CD4-positive, alpha-beta T cell treated with Interleukin-4 for 1 hour (primary cell): ENCODE measurements at places on chromosomes 1 and 21.

- DNase-seq, result no peak
Observed at GRCh38 chr1:1598051-1598719, 1.8 kb downstream of the FNDC10 start.

- DNase-seq, result no peak
Observed at GRCh38 chr1:81489372-81489934, 311.3 kb upstream of the ADGRL2 start.

GRCh38 chr21:14479241-14479786 lies 66.8 kb downstream of the SAMSN1 start:
- DNase-seq, result no peak

- no peak for DNase-seq
Observed at GRCh38 chr1:232951180-232951579, 769 bp downstream of the NTPCR start.

- no peak for DNase-seq
Observed at GRCh38 chr1:224901087-224901810, 28.2 kb upstream of the DNAH14 start.

DNA sequence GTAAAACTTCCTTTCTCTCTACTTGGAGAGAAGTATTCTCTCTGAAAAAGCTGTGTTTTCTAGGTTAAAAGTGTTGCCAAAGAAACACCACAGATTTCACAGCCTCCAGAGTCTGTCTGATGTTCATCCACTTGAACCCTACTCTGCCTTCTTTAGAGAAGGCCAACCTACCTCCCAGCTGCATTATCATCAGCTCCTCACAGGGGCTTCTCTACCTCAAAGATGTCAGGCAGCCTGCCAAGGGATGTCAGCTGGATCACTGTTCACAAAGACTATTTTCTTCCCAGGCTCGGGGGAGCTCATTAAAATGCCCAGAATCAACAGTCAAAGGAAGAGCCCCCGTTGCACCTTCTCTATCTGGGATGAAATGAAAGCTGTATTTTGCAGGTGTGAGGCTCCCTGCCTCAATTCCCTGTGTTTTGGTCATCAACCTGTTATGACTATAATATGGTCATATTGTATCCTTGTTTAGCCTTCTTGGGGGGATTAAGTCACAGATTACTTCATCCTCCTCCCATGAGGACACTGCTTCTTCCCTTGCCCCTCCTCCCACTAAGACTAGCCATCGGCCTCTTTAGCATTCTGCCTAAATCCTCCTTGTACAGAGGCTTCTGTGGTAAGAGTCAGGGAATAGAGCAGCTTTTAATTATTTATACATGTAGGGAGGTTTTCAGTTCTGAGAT lies 25.7 kb downstream of the ANGPTL7 start:
- DNase-seq, result no peak

GRCh38 chr1:5877683-5878530 lies 114.3 kb downstream of the NPHP4 start:
- no peak for DNase-seq

GRCh38 chr1:214067853-214068703 lies 80.3 kb downstream of the PROX1 start:
- no peak for DNase-seq

GRCh38 chr1:214337511-214337910 lies 56.6 kb downstream of the SMYD2 start:
- no peak for DNase-seq

- no peak for DNase-seq
Observed at GRCh38 chr1:59328353-59328752, 31.5 kb downstream of the FGGY start.

DNA sequence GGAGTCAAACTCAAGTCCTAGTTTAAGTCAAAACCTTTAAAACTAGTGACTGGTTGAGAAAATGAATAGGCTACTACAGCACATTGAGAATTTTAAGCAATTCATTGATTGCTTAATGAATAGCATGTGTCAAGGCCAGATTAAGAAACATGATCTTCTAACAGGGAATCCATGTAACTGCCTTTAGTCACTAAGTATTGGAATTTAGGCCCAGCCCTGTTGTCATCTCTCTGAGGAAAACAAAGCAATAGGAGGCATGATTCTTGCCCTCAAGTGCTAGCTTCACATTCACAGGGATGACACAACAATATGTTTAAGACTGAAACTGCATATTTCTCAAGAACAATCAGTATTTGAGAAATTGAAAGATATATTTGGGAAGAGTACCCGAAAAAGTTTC lies 70.0 kb upstream of the PTGS2 start:
- no peak for DNase-seq

DNA sequence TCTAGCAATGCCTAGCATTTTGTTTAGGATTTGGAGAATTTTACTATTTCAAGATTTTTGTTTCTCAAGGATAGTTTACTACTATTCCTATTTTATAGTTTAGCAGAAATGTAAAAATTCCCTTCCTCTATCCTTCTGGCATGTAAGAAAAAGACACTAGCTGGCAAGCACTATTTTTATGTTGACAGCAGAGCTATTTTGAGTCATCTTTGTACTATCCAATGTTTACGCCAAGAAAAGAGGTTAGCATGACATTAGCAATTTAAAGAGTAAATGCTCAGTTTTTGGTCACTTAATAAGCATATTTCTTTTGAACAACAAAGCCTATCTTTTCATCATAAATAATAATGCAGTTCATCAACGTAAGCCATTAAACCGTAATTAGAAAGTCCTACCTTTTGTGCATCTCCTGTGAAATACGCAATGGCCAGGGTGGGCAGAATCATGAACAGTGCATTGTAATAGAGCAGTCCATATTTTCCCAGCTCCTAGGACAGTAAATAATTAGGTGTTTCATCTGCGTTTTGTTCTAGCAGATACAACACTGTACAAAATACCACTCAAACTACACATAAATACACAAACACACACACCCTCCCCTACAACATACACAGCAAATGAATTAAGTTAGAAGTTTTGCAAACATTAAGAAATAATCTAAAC lies 12.0 kb downstream of the SLC35D1 start:
- no peak for DNase-seq

- no peak for DNase-seq
Observed at GRCh38 chr1:147502760-147503159, 38.5 kb upstream of the BCL9 start.

GRCh38 chr1:147539122-147539575 lies 2.2 kb upstream of the BCL9 start:
- no peak for DNase-seq

DNA sequence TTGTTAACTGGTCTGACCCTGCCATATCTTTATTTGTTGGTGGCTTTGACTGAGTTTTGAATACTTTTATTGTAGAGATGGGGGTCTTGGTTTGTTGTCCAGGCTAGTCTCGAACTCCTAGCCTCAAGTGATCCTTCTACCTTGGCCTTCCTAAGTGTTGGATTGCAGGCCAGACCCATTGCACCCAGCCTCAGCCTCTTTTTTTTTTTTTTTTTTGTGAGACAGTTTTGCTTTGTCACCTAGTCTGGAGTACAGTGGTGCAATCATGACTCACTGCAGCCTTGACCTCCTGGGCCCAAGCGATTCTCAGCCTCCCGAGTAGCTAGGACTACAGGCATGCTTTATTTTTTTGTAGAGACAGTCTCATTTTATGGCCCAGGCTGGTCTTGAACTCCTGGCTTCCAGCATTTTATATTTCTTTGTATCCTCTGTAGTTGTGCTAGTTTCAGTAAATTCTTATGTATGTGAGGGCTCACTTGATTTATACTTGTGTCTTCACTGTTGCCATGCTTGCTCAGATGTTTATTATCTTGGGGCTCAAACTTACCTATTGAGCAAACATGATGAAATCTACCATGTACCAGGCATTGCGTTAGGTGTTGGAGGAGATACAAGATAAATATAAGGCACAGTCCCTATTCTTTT lies 24.1 kb downstream of the THRAP3 start:
- peak; percentile 55 for DNase-seq

- no peak for DNase-seq
Observed at GRCh38 chr21:44413566-44414290, 41.6 kb upstream of the LRRC3 start.

DNA sequence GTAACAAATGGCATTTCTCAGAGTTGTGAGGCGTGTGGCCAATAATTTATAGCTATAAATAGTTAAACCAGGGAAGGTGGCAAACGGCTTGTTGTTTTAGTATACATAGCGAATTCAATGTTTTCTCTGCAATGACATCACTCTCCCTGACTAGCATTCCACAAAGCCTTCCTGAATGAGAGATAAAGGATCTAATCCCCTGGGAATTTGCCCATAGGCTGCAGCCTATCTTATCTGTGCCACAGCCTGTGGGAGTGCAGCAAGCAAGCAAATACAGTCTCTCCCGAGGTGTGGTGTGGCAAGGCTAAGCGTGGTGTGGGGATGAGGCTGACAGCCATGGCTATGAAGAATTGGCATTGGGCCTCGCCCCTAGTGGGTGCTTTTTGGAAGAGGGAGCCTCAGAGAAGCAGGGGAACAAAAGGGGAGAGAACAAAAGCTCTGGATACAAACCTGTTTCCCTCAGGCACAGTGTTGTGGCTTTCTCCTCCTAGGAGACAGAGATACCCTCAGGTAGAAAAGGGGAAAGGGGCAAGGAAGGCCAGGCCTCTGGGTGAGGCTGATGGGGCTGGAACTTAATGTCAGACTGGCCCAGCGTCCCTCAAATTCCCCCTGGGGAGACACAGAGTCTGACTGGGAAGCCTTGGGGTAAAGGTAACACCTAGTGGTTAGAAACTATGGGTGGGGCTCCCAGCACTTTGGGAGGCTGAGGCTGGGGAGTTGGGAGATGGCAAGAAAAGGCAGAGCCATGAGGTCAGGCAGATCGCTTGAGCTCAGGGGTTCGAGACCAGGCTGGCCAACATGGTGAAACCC lies 8.9 kb downstream of the TAGLN2 start:
- no peak for DNase-seq

- DNase-seq, result no peak
Observed at GRCh38 chr21:34997294-34997693, 51.8 kb downstream of the RUNX1 start.

- DNase-seq, result no peak
Observed at GRCh38 chr1:115814685-115815398, 26.1 kb downstream of the NHLH2 start.

DNA sequence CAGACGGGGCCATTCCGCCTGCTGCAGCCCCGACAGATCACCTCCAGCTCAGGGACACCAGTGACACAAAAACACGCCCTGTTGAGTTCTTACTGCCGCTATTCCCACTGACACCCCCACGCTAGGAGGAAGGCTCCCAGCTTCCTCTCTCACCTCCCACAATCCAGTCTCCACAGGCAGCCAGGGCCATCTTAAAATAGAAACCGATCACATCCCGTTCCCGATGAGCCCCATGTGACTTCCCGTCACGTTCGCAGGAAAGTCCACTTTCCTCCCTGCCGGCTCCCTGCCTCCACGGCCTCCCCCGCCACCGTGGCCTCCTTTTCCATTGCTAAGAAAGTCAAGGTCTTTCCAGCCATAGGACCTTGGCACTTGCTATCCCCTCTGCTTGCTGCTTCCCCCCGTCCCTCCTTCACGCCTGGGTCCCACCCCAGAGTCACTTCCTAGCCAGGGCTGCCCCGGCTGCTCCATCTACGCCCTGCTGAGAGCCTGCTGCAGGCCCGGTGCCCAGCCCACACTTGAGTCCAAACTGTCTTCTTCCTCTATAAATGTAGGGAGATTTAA lies 24.0 kb upstream of the DDOST start:
- DNase-seq, result no peak

GRCh38 chr1:70504821-70505193 lies 93.7 kb downstream of the CTH start:
- no peak for DNase-seq

GRCh38 chr21:37534431-37534830 lies 167.9 kb downstream of the DYRK1A start:
- DNase-seq, result no peak

DNA sequence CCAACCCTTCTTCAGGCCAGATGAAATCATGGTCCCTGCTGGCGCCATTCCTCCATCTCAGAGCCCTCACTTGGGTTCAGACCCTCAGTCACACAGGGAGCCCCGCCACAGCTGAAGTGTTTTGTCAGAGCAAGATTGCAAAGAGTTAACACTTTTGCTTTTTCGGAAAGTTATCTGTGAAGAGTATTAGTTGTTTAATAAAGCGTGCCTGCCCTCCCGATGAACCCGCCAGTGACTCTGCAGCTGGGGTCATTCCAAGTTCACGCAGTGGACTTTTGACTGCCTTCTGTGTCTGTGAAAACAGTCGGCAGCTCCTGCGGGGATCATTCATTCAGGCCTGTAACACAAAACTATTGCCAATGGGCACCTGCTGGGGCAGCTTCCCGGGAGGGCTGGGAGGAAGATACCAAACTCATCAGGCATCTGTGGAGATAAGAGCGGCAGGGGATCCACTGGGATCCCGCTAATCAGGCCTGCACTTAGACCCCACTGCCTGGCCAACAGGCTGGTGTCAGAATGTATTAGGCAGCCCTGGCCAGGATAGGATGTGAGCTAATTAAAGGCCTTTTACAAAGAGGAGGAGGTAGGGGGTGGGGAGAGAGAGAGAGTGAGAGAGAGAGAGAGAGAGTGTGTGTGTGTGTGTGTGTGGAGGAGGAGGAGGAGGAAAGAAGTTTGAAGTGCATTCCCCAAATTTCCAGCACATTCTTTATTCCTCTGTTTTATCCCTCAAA lies 184.5 kb downstream of the DHRS3 start:
- peak; percentile 35 for DNase-seq

GRCh38 chr21:29377266-29377665 lies 78.5 kb downstream of the BACH1 start:
- no peak for DNase-seq

GRCh38 chr1:233782937-233783586 lies 121.4 kb upstream of the SLC35F3 start:
- no peak for DNase-seq

- DNase-seq, result no peak
Observed at GRCh38 chr21:45516671-45517151, 25.5 kb downstream of the SLC19A1 start.

DNA sequence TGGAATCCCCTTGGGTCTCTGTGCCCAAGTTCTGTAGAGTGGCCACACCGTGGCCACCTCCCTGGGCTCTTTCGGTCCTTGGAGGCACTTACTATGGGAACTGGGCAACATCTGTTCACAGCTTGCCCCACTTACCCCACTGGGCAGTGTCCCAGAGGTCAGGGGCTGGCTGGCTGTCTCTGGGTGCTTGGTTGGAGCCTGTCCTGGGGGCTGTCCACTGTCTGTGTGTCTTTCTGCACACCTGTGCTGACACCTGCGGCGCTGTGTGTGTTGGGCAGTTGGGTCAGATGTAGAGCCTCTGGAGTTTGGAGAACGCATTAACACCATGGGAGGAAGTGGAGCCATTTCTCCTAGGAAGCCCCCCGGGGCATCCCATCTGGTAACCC lies 1.3 kb upstream of the TMEM54 start:
- no peak for DNase-seq

DNA sequence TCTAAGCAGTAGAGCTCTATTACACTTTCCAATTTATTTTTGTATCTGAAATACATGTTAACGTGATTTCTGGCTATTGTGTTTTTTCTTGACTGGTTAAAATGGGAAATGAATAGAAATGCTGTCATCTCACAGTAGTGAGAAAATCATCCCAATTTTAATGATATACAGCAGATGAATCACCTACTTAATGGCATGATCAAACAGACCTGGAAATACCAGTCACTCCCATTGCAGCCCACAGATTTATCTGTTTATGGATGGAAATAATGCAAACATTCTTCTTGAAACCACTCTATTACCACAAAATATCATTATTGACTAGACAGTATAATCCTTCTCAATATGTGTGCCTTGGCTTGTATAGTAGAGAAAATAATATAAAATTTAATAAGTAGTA lies 497.8 kb upstream of the ADAMTS5 start:
- no peak for DNase-seq
